ENCODE measurements at places on chromosomes 6 and 20.

GRCh38 chr20:31827059-31827458 lies 7.9 kb downstream of the MYLK2 start:
- no peak for DNase-seq

- DNase-seq, result no peak
Measured at GRCh38 chr20:18007534-18008292, 38.9 kb downstream of the MGME1 start.

GRCh38 chr6:71206089-71206488 lies 82.5 kb upstream of the OGFRL1 start:
- no peak for DNase-seq

DNA sequence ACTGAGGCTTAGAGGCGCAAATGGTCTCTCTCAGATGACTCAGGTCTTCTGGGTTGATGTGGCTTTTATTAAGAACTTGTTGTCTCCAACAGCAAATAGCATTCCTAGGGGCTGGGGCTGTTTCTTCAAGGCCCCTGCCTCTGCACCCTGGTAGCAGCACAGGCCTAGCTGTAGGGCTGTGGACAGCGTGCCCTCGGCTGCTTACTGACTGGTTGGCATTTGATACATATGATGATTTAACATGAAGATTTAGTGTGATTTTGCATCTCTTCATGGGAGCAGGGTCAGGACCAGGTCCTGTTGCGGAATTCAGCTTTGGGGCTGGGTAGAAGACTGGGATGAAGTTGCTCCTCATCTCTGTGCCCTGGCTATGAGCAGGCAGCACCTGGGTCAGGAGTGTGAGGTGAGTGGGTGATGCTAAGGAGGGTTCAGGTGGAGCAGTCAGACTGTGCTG lies 24.3 kb upstream of the IER3 start:
- no peak for DNase-seq

GRCh38 chr20:64192406-64192805 lies 28.2 kb downstream of the MYT1 start:
- DNase-seq, result no peak

GRCh38 chr6:6002848-6003620 lies 3.7 kb downstream of the NRN1 start:
- DNase-seq, result no peak

GRCh38 chr6:2235777-2236495 lies 9.5 kb downstream of the GMDS start:
- no peak for DNase-seq

DNA sequence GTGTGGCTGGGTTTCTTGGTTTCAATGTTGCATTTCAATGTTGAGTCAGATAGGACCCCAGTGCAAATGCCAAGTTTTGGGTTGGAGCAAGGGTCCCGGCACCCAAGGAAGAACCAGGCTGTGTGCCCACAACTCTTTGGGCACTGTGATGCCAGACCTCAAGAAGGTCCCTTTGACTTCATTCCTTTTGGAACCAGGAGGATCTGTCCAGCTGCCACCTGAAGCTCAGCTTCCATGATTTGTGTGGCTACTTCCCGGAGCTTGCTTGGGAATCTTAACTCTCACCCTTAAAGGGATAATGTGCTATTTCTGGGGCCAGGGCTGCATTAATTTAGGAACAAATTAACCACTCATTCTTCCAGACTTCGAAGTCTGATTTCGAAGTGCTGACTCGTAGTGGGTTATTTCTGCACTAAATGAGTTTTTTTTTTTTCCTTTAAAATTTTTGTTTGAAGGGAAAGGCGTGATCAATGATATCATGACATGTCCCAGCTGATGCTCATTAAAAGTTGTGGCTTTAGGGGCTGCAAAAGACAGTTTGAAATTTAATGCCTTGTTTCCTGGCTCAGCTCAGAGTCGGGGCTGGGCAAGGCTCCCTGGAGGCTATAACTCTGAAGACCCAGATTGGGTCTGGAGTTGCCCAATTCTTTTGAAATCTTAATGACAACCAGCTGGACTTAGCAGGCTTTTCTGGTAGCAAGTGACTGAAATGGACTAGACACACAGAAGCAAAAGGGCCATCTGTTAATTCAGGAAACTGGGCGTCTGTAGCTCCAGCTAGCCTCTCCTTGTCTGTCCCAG lies 24.0 kb upstream of the PHACTR3 start:
- DNase-seq, result no peak

GRCh38 chr20:34210271-34210670 lies 31.0 kb upstream of the ASIP start:
- no peak for DNase-seq

DNA sequence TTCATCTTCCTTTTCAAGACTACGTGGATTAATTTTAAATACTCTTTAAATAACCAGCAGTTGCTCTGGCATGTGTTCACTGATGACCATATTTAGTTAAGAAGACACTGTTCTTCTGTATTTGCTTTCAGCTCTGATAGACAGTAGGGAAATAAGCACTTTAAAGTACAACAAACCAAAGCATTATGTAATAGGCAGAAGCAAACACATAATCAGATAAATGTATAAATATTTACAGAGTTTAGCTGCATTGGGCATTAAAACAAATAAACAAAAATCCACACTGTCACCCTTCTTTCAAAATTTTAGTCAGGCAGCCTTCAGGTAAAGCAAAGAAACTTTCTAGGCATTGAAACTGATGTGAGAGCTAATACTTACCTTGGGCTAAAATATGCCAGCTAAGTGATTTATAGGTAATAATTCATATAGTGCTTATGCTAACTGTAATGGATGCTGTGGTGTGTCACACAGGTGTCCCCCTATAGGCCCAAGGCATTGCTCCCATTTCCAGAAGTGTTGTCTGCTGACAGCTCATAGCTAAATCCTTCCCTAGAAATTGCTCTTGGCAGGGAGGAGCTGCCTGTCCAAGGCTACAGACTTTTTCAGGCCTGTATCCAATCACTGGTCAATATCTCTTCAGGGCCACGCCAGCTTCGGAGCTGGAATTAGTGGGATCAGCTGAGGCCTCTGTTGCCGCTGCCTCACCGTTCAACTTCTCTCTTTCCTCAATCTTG lies 111.5 kb upstream of the CITED2 start:
- no peak for DNase-seq

DNA sequence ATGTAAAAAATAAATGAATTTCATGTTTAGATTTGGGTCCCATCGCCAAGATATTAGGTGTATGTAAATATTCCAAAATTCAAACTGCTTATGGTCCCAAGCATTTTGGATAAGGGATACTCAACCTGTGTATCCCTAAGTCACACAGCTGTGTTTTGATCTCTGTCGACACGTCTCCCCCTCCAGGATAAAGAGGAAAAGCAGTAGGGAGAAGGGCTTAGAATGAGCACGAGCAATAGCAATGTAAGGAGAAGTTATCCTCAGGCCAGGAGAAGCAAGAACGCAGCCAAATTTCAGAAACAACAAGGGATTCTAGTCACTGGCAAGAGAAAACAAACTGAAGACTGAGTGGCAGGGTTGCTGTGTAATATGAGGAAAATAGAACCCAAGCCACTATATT lies 181.2 kb downstream of the AIG1 start:
- no peak for DNase-seq

GRCh38 chr6:150417899-150418826 lies 49.4 kb downstream of the IYD start:
- DNase-seq, result no peak

GRCh38 chr6:37990762-37991525 lies 171.4 kb downstream of the ZFAND3 start:
- no peak for DNase-seq

- no peak for DNase-seq
Measured at GRCh38 chr6:128029826-128030225, 129.0 kb upstream of the THEMIS start.

DNA sequence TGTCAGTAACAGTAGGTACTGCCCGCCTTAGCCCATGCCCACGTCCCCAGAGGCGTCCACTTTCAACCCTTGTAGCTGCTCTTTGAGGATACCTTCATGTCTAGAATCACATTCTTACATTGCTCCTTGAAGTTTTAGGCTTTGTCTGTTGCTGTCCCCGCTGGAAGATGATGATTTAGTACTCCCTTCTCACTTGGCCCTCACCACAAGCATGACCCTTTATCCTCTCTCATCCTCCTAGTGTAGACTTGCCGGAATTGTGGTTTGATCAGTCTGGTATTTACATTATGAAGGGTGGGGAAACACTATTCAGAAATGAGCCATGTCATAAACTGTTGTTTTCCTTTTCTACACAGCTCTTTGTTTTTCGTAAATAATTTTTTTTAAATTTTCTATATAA lies 87.4 kb downstream of the ARID1B start:
- no peak for DNase-seq

DNA sequence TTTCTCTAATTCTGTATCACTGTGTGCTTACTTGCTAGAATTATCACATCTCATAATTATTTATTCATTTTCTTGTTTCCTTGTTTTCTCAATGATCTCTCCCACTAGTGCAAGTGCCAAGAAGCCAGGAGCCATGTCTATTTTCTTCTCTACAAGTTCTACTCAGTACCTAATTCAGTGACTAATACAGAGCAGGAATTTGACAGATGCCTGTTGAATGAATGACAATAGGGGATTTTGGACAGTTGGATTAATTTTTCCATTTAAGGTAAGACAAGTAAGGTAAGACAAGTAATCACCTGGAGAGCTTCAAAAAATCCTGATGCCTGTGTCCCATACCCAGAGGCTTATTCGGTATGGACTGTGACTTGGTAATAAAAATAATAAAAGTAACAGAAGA lies 81.0 kb downstream of the EDN1 start:
- no peak for DNase-seq

DNA sequence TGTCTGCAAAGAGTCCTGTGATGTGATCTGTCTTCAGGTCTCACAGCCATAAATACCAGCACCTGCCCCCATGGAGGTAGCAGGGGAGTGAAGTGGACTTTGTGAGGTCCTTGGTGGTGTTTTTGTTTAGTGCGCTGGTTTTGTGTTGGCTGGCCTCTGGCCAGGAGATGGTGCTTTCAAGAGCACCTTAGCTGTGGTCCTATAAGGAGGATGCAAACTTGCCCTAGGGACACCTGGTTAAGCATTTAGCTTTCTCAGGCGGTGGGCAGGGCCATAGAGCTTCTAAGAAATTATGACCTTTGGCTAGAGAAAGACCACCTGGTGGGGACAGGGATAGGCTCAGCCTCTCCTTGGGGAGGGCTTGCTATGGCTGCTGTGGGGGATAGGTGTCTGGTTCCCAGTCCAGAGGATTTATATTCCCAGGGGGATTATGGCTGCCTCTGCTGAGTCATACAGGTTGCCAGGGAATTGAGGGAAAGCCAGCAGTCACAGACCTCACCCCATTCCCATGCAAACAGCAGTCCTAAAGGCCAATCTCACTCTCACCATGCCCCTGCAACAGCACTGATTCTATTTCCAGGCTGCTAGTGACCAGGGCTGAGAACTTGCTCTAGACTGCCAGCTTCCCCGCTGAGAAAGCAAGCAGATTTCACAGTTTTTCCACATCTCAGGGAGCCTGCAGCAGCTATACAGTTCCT lies 259.3 kb downstream of the TFAP2B start:
- DNase-seq, result no peak

- DNase-seq, result no peak
Measured at GRCh38 chr6:107965746-107966145, 7.7 kb upstream of the SEC63 start.

- DNase-seq, result no peak
Measured at GRCh38 chr6:45688180-45688579, 310.4 kb upstream of the SUPT3H start.

DNA sequence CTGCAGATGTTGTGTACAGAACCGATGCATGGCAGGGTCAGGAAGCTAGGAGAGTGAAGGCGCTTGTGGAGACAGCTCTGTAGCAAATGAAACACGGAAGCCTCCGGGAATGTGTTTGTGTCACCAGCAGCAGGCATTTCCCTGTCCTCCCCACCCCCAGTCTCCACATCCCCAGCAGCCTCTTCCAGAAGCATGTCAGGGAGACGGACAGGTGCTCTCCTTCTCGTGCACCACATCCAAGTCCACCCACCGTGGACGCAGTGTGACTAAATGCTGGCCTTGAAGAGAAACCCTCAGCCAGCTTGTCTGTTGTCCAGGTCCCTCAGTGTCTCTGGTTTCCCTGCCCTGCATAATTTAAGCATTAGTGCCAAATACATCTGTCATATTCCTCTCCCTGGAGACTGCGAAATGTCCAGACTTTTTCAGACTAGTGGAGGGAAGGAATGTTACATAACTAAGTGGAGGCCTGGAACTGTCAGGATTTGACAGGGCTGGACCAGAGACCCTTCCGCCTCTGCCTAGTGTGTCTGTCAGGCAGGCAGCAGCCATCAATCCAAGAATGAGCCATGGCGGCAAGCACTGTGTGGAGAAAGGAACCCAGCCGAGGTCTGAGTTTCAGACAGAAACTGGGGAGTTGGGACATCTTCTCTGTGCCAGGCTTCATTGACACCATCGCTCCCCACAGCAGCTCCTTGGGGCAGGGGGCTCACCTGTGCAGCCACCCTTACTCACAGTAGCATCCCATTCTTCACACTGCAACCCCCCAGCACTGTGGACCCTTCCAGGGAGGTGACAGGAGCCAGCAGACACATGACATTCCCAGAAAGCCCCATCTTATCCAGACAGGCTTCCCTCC lies 26.6 kb upstream of the PI16 start:
- DNase-seq, result no peak

- no peak for DNase-seq
Measured at GRCh38 chr6:40585651-40586269, 1.4 kb downstream of the LRFN2 start.

- no peak for DNase-seq
Measured at GRCh38 chr6:140062043-140063020, 687.9 kb upstream of the CITED2 start.

Data from stimulated activated CD8-positive, alpha-beta memory T cell treated with anti-CD3 and anti-CD28 coated beads, Interleukin-2, amount 100 ng/mL, for 1 hour (primary cell).